ENCODE measurements at places on chromosomes 5 and 9.

DNA sequence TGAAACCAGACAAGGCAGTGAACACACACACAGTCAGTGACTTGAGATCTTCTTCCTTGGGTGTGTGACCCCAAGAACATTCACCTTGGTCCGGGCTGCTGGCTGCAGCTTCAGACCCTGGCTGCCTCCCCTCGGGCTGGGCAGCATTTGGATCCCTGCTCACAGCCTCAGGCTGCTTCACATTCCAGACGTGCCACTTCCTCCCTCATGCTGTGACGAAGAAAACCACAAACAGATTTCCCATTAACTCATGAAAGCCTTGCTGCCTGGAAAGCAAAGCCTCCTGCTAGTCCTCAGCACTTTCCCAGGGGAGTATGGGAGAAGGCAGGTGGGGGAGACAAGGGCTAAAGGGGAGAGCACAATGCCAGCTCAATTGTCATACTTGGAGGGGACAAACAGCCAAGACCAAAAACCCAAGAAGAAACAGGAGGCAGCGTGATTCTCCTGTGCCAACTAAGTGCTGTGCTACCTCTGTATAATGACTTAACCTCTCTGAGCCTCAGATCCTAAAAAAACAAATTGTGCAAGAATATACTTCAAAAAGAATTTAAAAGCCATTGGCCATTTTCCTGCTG is 594.6 kb upstream of the BRINP1 start:
- DNase-seq, result no peak

GRCh38 chr9:128084746-128085145 is 16.7 kb downstream of the SLC25A25 start:
- DNase-seq, result no peak

- DNase-seq, result no peak
Measured at GRCh38 chr9:104743376-104743985, 4.0 kb upstream of the NIPSNAP3A start.

DNA sequence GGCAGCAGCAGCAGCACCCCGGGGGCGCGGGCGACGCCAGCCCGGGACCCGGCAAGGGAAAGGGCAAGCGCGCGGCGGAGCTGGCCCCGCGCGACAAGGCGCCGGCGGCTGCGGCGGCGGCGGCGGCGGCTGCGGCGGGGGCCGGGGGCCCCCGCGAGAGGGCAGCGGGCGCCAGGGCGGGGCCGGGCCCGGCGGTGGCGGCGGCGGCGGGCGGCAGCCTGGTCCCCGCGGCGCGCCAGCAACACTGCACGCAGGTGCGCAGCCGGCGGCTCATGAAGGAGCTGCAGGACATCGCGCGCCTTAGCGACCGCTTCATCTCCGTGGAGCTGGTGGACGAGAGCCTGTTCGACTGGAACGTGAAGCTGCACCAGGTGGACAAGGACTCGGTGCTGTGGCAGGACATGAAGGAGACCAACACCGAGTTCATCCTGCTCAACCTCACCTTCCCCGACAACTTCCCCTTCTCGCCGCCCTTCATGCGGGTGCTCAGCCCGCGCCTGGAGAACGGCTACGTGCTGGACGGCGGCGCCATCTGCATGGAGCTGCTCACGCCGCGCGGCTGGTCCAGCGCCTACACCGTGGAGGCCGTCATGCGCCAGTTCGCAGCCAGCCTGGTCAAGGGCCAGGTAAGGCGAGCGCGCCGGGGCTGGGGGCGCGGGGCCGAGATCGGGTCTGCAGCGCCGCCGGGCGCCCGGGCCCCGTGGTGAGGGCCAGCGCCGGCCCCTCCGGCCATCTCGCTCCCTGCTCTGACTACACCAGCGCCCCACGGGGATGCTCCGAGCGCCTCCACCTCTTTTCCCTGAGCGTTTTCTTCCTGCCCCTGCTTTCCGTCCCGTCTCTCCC is at the start of gene UBE2QL1:
UBE2QL1 (plus strand) TSS at position 238 of the 843 bp plus-strand sequence; CDS start at position 273, 35 bp downstream.
- DNase-seq, result no peak

DNA sequence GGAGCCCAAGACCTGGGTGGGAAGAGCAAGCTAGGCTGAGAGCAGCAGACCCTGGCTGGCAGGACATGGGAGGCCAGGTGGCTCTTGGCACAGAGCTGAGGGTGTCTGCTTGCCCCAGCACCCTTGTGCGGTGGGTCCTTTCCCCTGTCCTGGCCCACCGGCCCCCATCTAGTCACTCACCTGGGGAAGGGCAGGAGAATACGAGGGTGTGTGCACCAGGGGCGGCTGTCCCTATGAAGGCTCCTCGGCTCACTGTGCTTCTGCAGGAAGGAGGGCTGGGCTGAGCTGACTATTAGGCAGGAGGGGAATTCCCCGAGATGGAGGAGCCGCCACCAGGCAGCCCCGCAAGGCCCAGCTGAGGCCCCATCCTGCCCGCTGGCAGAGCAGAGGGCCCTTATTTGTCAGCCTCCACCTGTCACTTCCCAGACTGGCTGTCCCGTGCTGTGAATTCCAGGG is 6.1 kb upstream of the TNIP1 start:
- DNase-seq, result peak; percentile 59

GRCh38 chr5:115388240-115388639 is 91.8 kb upstream of the CCDC112 start:
- no peak for DNase-seq

DNA sequence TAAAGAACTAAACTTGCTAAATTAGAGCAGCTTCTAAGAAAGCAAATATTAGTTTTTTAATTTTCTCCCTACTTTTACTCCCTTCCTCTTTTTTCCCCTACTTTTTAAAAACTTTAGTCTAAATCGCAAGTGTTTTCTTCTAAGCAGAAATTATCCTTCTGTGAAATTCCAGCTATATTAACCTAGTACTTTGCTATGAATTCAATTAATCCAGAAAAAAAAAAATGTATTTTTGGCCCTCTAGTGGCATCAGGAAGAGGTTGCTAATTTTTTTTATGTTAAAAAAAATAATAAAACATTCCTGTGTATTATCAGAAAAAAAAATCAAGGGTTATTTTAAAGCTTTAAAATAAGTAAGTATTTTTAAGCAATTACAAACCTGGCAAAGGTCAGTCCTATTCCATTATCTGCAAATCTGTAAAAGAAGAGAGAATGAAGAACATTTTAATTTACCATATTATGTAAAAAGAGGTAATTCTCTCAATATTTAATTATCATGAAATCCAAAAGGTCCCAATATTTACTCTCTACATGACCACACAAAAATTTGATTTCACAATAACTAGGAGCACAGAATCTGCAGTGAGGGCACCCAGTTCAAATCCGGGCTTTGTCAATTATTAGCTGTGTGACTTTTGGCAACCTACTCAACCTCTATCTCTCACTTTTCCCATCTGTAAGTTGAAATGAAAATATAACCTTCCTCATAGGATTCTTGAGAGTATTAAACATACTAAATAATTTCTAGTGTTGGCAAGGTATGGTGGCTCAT is 52.0 kb downstream of the CEMIP2 start:
- no peak for DNase-seq

GRCh38 chr5:33939556-33940262 is 3.5 kb downstream of the RXFP3 start:
- no peak for DNase-seq

- no peak for DNase-seq
Measured at GRCh38 chr9:95075700-95076099, 241.8 kb downstream of the FANCC start.

- DNase-seq, result no peak
Measured at GRCh38 chr9:130837643-130838042, 2.6 kb downstream of the ABL1 start.

DNA sequence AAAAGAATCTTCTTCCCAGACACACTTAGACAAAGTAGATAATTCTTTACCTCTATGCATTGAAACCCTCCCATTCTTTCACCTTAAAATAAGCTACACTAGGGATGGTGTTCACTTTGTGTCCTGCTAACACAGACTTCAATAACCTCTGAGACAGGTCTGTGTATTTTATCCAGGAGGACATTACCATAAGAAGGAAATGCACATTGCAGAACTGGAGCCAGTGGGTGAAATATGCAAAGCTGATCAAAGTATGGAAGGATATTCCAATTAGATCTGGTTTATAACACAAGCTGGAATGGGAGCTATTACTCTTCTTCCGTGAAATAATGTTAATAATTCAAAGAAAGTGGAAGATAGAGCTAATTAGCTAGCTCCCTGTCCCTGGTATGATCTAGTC is 204.1 kb downstream of the BRINP1 start:
- DNase-seq, result no peak

DNA sequence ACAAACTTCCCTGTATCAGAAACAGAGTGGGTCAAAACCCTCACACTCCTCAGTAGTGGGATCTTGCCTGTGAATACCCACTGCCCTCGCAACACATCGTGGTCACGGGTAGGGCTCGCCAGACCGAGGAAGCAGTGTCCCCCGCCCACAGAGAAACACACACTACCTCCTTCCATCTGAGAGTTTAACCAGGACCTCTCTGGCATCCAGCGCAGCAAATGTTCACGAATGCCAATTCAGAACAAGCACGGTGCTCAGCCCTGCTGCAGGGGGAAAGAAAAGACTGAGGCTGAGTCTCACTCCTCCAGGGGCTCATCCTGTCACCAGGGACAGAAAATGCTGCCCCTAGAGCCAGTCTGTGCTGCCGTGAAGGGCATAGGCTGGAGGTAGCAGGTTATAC is 42.5 kb upstream of the SYNPO start:
- DNase-seq, result no peak

DNA sequence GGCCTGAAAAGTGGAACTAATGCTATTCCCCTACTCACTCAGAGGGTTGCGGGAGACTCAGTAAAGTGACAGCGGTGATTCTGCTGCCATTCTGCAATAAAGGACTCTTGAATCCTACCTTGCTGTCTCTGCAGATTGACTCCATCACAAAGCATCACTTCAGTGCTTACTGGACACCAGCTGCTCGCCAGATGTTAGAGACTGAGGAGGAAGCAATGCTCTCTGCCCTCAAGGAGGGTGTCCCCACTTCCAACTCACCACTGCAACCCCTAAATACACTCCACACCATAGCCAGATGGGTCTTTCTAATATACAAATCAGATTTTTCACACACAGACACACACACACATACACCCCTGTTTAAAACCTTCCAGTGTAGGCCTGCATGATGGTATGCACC is 21.4 kb downstream of the TTLL11 start:
- no peak for DNase-seq

DNA sequence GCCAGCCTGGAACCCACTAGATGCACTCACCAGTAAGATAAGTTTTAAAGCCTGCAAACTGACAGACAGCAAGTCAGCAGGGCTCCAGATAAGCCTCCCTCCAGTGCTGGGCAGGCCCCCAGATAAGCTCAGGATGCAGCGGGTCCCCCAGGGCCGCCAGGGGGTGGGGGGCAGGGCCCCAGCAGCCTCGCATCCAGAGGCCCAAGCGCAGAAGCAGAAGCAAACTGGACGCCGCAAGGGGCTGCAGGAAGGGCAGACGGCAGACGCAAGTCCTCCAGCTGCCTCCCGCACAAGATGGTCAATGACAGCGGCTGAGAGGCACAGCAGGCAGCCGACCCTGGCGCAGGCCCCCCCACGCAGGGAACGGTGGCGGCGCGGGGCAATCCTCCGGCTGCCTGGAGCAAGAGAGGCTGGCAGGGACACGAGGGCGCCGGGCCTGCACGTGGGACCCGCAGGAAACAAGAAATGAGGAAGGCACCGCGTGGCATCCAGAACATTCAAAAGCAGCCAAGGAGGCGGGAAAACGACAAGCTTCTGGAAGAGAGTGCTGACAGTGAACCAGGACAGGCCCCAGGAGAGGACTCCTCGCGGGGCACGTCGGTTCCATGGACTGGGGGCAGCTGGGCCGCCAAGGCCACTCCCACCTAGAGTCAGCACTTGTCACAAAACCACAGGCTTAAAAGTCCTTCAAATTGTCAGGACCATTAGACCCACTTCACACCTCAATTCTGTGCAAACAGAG is 49.8 kb downstream of the ROR2 start:
- DNase-seq, result no peak

DNA sequence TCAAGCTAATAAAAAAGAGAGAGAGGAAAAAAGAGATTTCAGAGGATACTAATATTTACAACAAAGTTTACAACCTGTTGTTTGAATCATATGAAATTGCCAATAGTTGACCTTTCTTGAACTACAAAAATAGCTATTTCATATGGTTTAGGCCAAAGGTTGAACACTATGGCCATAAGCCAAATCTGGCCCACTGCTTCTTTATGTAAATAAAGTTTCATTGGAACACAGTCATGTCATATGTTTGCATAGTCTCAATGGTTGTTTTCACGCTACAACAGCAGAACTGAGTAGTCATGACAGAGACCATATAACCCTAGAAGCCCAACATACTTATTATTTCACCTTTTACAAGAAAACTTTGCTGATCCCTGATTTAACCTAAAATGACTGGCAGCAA is 20.9 kb downstream of the SEMA5A start:
- no peak for DNase-seq

- DNase-seq, result no peak
Measured at GRCh38 chr9:98958271-98958984, 14.7 kb downstream of the COL15A1 start.

GRCh38 chr5:119273391-119273839 is 82.4 kb upstream of the TNFAIP8 start:
- no peak for DNase-seq

- DNase-seq, result no peak
Measured at GRCh38 chr5:67141644-67142043, 55.0 kb downstream of the CD180 start.

All from activated CD4-positive, alpha-beta T cell treated with anti-CD3 and anti-CD28 coated beads for 24 hours (primary cell).